Effector CD8-positive, alpha-beta T cell (primary cell): ENCODE measurements at places on chromosomes 11 and 22.
A peak's percentile ranks its signal among the peaks of the same experiment; 100 is the strongest.

DNA sequence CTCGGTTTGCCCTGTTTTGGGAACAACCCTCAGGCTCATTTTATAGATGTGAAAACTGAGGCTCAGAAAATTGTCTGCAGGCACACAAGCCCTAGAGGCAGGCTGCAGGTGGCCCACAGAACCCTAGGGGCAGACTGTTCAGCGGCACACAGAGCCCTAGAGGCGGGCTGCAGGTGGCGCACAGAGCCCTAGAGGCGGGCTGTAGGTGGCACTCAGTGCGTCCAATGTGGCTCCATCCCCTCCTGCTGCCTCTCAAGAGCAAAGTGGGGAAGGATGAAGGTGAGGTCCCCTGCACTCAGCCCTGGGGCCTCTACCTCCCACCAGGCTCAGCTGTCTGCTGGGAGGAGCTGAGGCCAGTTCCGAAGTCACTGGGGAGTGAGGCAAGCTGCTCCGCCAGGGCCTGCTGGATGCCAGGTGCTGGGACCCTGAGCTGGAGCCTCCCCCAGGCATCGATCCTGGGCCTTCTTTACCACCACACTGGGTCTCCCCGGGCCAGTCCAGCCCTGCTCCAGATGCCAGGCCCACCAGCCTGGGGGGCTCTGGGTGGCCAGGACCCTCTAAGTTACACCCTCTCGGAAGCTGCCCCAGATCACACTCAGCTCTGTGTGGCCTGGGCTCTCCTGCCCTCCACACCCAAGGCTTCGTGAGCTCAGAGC, 2.3 kb downstream of the ACY3 start:
- peak; percentile 30 for DNase-seq

GRCh38 chr22:28411125-28411524, 268.5 kb downstream of the TTC28 start:
- no peak for DNase-seq

DNA sequence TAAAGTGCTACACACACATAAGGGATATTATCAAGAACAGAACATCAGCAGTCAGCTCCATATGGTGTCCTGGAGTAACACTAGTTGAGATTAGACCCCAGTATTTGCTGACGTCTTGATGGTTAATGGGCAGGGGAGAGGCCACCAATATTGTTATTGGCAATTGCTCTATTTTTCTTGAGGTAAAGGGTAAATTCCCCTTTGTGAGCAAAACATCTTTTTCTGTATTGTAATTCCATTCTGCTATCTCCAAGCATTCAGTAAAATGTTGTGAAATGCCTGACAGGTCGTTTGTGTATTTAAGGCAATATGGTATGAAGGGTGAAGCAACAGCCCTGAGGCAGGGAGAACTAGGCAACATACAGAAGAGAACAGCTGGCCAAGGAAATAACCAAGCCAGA, 21.9 kb downstream of the PC start:
- no peak for DNase-seq

GRCh38 chr11:2662430-2663299, 37.1 kb downstream of the KCNQ1OT1 start:
- DNase-seq = no peak

GRCh38 chr11:26048271-26048670, 283.7 kb upstream of the ANO3 start:
- no peak for DNase-seq

DNA sequence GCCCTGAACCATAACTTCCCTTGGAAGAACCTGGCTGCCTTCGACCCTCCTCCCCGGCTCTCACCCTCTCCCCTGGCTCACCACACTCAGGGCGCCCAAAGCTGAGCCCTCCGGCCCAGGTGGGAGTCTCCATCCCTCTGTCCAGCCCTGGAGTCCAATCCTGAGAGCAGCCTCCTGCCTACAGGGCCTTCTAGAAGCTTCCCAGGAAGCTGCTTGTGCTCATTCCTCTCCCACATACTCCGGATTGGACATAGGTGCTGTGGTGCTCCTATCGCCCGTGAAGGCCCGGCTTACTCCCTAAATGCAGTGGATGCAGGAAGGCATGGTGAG, 1332.0 kb downstream of the BRD1 start:
- DNase-seq = no peak

GRCh38 chr11:12134236-12134585, 23.8 kb downstream of the MICAL2 start:
- DNase-seq = no peak

DNA sequence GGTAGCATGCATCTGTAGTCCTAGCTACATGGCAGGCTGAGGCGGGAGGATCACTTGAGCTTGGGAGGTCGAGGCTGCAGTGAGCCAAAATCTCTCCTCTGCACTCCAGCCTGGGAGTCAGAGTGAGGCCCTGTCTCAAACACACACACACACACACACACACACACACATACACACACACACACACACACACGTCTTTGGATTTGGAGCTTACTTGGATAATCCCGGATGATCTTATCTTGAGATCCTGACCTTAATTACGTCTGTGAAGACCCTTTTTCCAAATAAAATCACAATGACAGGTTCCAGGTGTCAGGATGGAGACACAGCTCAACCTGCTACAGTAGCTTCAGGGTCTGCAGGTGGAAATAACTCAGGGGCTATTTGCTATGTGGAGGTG, 1.1 kb downstream of the UPB1 start:
- no peak for DNase-seq

DNA sequence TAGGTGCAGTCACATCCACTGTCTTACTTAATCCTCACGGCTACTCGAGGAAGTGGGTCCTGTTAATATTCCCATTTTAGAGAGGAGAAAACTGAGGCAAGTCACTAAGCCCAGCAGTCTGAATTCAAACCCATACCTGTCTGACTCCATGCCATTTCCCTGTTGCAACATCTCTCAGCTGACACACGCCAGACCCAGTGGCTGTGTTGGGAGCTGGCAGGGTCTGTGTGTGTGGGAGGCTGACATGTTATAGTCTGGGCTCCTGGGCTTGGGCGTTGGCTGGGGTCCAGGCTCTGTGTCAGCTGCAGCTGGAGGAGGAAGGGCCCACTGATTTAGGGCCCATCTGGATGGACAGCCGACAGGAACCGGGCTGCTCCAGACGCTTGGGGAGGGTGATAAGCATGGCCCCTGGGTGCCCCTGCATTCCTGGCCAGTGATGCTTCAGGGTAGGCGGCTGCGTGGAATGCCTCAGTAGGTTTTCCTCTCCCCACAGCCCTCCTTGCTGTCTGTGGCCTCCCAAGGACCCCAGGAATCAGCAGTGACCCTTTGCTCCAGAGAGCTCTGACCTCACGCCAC, 562.5 kb downstream of the MN1 start:
- no peak for DNase-seq

DNA sequence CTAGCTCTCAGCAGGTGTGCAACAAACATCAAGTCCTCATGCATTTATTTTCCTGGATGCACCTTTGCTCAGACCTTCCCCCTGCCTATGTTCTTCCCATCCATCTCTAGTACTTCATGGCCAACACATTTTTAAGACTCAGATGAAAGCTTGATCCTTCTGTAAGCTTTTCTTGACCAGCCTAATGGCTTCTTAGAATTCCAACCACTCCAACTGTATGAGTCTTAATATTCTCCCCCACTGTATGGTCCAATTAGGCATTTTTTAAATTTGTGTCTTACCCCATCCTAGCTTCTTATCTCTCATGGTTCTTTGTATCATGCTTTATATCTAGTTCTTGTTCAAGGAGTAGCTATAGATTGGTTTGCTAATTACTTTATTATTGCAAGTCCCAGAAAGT, 44.8 kb downstream of the TENM4 start:
- DNase-seq = no peak

- DNase-seq = no peak
These were observed 1331.5 kb downstream of the TBC1D22A start for GRCh38 chr22:48093981-48094380.

DNA sequence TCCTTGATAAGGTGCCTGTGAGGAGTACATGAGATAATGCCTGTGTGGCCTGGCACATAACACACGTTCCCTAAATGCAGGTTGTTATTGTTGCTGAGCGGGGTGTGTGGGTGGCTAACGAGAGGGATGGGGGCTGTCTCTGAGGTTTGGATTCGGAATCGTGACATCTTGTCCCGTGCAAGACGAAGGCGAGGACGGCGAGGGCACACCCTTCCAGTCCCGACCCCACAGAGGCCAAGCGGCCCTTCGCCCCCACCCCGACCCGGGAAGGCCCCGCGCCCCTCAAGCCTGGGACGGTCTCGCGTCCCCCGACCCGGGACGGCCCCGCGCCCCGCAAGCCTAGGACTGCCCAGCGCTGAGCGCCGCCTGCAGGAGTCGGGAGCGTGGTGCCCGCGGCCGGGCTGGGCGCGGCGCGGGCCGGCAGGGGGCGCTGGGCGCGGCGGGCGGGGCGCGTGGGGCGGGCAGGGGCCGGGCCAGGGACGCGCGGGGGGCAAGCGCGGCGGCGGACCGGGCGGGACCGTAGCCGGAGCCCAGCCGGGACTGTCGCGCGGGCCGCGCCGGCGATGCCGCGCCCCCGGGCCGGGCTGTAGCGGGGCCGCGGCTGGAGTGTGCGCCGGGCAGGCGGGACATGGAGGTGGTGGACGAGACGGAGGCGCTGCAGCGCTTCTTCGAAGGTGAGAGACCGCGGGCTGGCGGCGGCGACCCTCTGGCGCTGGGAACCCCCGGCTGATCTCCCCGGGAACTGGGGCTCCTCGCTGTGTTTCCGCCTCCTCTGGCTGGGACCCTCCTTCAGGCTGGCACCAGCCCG, at the start of gene MYRF:
TSS of gene MYRF (plus strand) at position 520 of the 808 bp plus-strand sequence. CDS start at position 629, 109 bp downstream.
- peak; percentile 41 for DNase-seq

DNA sequence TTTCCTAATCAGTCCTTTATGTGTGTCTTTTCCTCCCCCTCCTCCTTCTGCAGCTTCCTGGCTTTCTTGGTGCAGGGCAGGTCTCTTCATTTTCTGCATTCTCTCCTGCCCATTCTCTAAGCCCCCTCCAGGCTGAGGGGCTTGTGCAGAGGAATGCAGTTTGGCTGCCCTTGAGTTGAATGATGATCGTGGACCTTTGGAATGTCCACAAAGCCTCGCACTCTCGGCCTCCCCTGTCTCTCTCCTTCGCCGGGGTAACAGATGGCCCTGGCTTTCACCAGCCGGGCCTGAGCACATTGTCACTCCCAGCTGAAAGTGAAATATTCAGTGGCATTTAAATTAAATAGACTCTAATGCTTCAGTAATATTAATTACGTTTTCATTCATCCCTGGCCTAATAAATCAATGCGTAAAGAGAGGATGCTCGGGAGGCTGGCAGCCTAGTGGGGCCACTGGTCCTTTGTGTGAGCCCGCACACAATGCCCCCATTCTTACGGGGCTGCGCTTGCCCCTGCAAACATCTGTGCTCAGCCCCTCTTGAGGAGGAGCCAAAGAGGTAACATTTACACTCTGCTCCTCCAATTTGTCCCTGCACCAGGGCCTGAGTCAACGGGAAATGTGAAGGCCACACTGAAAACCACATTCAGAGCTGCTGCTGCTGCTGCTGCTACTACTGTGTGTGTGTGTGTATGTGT, 64.9 kb upstream of the PAX6 start:
- no peak for DNase-seq

DNA sequence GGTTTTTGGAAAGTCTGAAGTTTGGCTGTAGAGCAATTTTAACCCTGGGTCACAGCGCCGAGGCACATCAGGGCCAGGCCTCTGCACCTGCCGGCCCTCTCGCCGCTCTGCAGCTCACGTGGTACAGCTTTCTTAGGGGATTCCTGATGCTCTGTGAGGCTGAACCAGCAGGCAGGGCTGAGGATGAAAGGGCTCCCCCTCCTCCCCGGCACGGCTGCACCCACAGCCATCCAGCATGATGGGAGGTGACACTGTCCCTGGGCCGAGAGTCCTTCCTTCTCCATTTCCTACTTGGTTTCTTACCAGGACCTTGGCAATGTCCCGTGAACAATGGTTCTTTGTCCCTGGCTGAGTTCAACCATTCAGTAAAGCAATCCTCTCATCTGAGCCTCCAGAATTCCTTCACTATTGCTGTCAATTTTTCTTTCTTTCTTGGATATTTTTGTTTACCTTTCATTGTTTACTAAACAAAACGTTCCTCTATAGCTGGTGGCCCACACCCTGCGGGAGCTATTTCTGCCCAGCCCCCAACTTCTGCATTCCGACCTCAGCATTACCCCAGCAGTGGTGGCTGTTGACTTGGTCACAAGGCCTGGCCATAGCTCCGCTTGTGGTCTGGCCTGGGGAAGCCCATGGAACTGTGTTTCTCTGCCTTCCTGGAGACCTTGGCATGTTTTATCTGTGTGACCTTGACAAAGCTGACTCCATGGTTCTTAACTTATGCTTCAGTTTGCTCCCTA, 172.8 kb upstream of the B3GAT1 start:
- DNase-seq = no peak

DNA sequence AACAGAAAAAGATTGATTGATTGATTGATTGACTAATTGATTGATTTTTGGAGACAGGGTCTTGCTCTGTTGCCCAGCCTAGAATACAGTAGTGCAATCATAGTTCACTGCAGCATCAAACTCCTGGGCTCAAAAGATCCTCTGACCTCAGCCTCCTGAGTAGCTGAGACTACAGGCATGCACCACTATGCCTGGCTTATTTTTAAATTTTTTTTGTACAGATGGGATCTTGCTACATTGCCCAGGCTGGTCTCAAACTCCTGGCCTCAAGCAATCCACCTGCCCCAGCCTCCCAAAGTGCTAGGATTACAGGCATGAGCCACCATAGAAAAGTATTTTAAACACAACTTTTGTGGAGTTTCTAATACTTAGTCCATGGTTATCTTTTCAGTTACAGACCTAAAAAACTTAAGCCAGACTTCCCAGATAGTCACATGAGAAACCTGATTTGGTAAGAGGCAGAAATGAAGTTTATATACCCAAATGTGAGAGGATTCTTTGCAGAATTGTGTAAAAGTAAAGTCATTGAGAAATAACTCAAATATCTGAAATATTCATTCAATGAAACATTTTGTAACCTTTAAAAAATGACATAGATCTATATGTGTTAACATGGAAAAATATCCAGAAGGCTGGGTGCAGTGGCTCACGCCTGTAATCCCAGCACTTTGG, 186.5 kb downstream of the SWAP70 start:
- DNase-seq = no peak

GRCh38 chr22:23122992-23123803, 18.6 kb downstream of the RSPH14 start:
- DNase-seq = no peak

GRCh38 chr11:64230985-64231365, 627 bp downstream of the DNAJC4 start:
- no peak for DNase-seq

GRCh38 chr11:1161410-1162137, 3.8 kb downstream of the MUC5AC start:
- DNase-seq = no peak

DNA sequence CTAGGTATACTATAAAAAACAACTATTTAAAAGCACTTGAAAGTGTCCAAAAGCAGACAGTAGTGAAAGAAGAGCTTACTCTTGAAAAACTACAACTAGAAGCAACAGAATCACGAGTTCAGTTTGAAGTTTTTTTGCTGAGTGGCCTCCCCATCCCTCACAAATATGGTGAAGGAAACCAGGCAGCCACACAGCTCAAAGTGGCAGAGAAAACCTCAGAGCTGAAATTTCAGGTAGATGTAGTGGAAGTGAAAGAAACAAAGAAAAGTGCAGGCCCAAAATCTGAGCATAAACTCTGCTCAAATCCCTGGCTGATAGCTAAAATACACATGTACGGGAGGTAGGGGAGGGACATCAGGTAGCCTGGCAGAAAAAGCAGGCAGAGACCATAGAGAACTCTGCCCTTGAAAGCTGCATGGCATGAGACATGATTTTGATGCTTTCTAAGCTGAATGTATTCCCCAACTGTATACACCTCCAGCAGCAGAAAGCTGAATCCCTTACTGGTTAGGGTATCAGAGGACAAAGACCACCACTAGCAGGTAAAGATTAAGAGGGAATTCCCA, 12.1 kb downstream of the BTBD10 start:
- DNase-seq = no peak

- no peak for DNase-seq
These were observed 82.5 kb upstream of the TEAD1 start for GRCh38 chr11:12591706-12592105.
